ENCODE measurements at places on chromosomes 4 and X. TPM values are rescaled to one million over a fixed set of nuclear protein-coding genes. Genes with fewer than 3 reads are reported as not detected.

GRCh38 chr4:152510349-152511147 is 25.3 kb downstream of the FBXW7 start:
- DNase-seq, result no peak

The CCNQ gene
- total RNA-seq, result 14.1 TPM

The C4orf50 gene
- total RNA-seq, result under 0.01 TPM

GRCh38 chr4:48340276-48340964 is 909 bp upstream of the SLAIN2 start:
- DNase-seq, result peak; percentile 86

The HS3ST1 gene
- 0.09 TPM for total RNA-seq

DNA sequence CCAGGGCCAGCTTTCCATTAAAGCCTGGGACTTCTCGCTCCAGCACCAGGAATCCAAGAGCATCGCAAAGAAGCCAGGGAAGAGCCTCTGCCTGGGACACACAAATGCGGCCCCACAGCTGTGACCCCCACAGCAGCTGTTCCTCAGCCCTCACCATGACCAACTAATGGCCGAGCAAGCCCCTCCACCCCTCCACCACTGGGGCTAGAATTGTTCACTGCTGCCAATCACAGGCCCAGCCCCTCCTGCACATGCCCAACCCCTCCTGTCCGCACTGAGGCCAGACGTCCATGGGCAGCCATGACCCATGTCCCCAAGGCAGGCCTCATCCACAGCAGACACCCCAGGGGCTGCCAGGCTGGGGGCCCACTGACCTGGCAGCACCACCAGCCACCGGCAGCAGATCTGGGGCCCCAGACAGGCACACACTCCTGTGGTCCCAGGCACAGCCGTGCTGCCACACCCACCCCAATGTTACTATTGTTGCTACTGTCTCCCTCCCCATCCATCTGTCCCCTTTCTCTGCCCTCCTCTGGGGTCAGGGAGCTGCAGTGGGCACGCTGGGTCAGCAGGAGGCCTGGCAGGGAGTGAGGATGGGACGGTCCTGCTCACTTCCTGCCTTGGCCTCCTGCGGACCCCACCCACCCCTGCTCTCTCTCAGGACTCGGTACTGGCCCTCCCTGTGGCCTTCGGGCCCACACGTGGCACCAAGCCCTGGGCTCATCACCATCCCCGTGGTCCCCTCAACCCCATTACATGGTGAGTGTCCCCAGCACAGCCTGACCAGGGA is 56.0 kb downstream of the ZFYVE28 start:
- peak; percentile 82 for DNase-seq

DNA sequence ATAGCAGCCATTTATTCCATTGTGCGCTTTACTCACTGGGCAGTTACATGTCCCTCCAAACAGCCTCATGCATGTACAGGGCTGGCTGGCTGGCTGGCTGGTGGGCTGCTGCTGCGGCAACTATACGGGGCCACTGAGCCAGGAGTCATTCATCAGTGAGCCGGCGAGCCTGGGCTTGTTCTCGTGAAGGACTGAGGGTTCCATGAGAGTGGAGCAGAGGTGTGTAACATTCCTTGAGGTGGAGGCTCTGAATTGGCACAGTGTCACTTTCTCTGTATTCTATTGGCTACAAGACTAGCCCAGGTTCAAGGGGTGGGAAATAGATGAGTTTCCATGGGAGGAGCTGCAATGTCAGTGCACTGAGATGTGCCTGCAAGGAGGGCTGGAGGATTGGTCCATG is 89.1 kb downstream of the ARHGAP10 start:
- no peak for DNase-seq

The SCML1 gene
- total RNA-seq, result 5.8 TPM

DNA sequence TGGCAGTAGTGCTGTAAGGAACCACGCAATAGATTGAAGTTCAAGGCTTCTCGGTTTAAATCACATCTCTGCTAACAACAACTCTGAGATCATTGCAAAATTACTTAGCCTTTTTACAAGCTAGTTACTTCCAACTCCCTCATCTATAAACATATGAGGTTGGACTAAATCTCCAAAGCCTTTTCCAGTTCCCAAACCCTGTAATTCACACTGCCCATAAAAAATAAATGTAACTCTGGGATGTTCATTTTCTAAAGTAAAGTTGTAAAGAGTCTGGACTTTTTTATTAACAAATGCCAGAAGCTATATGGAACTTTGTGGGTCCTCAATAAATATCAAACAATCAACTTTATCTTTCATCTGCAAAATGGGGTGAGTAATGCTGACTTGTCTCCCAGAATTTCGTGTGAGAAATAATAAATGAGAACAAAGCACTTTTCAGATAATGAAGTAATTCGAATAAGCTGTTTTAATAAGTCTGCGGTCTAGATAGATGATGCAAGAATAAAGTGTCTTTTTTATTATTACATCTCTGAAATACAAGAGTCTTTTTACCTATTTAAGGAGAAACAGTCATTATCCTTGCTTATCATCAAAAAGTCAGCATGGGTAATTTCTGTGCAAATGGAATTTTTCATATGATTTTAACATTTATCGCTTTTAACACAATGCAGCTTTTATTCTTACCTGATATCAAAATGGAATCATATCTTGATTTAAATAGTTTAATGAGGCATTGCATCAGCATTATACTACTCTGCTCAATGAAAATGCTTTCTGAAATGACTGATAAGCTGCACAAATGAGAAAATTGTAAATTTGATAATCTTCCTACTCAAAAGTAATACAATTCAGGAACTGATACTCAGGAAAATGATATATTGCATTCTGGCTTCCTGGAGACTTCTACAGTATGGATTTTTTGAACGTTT is 252.6 kb downstream of the BANK1 start:
- DNase-seq, result peak; percentile 46

- DNase-seq, result peak; percentile 83
Measured at GRCh38 chrX:105109936-105110335, 110.6 kb downstream of the TEX13A start.

DNA sequence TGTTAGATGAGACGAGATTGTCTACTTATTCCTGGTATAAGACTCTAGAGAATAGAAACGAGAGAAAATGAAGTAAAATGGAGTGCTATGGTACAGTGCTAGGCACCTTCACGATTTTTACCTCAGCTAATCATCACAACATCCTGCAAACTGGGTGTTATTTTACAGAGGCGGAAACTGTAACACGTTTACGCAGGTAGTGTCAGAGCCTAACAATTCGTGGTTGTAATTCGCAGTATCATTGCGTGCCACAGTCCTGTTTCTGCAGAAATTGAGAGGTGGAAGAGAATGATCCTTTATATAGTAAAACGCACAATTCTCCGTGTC is 383 bp upstream of the TBC1D19 start:
- DNase-seq, result no peak

- DNase-seq, result no peak
Measured at GRCh38 chrX:94097868-94098267, 423.9 kb downstream of the FAM133A start.

- peak; percentile 29 for DNase-seq
Measured at GRCh38 chr4:113503691-113504090, 257.8 kb downstream of the CAMK2D start.

GRCh38 chrX:110584083-110584482 is 211.5 kb downstream of the CHRDL1 start:
- no peak for DNase-seq

GRCh38 chr4:15149234-15149838 is 147.1 kb downstream of the CPEB2 start:
- no peak for DNase-seq

The PPARGC1A gene
- total RNA-seq, result 10.9 TPM

DNA sequence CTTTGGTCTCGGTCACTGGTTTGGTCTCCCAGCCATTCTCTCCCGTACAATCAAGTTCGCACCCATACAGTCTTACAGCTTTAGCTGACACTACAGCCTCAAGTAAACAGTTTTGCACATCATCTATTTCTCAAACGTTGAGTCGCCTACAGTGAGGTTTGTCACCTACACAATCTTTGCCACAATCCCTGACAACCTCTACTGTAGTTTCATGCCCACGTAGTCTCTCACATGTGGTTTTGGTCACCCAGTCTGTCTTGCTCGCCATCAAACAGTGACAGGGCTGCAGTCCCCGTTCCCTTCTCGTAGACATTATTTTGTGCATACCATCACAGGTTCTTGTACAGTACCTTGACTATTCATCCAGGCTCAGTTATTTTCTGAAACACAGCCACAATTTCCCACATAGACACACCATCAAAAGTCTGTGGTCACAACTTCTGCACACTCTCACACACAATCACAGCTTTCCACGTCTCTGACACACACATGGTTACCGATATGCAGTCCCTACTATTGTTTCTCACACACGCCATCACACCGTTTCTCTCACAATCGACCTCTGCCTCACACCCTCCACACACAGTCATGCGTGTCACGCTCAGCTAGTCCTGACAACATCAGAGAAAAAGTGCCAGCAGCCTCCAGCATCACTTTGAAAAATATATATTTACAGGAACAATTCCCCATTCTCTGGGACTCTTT is 5.3 kb upstream of the CFP start:
- no peak for DNase-seq

DNA sequence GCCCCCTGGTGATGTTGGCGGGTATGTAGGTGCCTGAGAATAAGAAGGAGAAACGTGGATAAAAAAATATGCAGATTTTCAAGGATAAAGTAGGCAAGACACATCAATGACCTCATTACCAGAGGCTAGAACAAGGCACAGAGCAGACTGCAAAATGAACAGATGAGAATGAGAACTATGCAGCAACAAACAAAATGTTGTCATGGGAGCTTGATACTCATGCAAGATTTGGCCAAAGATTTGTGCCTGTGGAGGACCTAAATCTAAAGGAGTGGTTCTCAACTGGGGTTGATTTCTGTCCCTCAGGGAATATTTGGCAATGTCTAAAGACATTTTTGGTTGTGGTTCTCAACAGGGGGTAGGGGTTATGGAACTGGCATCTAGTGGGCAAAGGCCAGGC is 177.3 kb downstream of the FRMPD4 start:
- no peak for DNase-seq

DNA sequence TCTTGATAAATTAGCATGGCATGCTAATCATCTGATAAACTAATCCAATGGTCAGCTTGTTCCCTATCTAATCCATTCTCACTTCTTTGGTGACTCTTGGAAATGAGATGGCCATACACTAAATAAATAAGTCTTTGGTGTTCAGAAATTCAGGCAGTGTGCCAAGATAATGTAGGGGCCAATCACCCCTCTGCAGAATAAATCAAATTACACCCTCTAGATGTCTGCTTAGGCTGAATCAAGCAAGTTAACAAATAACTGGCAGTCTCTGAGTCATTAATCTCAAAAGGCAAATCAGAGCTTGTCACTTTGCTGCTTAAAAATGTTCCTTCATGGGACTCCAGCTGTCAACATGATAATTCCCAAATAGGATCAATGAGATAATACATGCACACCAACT is 97.4 kb downstream of the NLGN4X start:
- no peak for DNase-seq

DNA sequence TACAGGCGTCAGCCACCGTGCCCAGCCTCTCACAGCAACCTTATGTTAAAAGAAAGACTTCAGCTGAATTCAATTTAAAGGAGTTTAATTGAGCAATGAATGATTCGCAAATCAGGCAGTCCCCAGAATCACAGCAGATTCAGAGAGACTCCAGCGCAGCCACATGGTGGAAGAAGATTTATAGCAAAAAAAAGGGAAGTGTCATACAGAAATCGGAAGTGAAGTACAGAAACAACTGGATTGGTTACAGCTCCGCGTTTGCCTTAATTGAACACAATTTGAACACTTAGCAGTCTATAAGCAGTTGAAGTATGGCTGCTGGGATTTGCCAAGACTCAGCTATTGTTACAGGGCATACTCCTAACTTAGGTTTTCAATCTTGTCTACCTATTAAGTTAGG is 19.8 kb downstream of the CENPVL3 start:
- DNase-seq, result no peak

DNA sequence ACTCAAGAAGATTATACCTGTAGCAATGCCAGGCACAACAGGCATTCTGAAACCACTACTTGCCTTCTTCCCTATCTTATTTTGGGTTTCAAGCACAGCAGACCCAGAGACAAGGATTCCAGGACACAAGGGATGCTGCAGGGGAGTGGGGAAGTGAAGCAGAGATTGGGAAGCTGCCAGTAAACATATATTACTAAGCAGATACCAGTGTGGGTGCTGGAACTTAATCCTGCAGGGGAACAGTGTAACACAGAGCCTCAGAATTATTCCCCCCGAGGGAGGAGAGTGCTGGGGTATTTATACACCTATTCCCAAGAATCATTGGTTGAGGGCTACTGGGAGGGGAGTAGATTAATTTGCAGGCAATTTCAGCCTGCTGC is 33.3 kb upstream of the MAML3 start:
- no peak for DNase-seq

DNA sequence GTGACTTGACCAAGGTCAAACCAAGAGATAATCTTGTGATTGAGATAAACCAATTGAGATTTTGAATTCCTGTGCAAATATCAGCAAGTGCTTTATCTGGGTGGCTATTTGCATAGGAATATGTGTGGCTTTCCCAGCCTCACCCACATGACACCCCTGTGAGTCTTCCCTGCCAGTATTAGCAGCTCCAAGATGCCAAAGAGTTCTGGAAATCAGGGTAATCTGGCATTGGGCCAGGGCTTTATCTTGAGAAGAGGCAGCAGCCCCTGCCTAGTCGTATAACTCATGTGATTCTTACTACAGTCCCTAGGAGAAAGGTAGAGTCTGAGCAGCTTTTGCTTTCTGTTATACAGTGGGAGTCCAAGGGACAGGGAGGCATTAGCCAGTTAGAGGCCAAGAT is 87.7 kb downstream of the RLIM start:
- no peak for DNase-seq

The IL15 gene
- total RNA-seq, result 4.5 TPM

DNA sequence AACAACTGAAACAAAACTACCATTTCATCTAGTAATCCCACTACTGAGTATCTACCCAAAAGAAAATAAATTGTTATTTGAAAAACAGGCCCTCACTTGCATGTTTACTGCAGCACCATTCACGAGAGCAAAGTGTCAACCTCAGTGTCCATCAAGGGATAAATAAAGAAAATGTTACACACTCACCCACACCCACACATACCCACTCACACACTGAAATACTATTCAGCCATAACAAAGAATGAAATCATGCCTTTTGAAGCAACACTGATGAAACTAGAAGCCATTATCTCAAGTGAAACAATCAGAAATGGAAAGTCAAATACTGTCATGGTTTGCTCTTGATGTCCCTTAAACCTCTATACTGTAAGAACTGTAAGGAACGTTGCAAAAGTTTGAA is 44.8 kb upstream of the CLNK start:
- DNase-seq, result no peak

GRCh38 chr4:8182858-8183725 is 16.0 kb upstream of the SH3TC1 start:
- DNase-seq, result peak; percentile 76

GRCh38 chr4:183403961-183404360 is 40.5 kb upstream of the CDKN2AIP start:
- DNase-seq, result peak; percentile 69

The TEX13B gene
- not detected for total RNA-seq
